Cardiac muscle cell (in vitro differentiated cells and primary cell): ENCODE measurements at places on chromosomes 7 and 10.

GRCh38 chr7:16098058-16098457 lies 323.3 kb downstream of the CRPPA start:
- peak; percentile 17 for DNase-seq

DNA sequence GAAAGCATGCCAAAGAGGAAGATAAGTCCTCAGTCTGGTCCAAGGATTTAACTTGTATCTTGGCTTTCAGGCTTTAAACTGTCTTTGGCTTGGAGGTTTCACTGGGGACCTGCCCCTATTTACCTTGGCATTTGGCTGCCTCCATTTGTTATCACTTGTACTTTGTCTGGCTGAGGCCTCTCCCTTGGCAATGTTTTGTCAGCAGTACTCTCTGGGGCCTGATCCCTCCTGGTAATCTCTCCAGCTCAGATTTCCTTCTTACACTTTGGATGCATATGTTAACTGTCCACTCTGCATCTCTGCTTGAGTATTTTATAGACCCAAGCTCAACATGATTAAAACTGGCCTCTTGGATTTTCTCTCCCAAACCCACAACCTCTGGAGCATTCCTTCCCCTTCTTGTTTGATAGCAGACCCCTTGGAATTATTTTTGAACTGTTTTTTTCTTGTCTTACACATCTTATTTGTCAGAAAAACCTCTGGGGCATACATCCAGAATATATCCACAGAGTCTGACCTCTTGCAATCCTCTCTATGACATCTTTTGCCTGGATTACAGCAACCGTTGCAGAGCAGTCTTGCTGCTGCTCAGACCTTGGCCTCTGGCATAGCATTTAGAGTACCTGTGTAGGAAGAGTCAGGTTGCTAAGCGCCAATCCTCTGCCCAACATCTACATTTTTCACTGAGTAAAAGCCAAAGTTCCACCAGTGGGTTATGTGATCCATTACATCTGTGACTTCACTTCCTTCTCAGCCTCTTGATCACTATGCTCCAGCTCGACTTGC lies 35.2 kb downstream of the ZNF487 start:
- DNase-seq = no peak

DNA sequence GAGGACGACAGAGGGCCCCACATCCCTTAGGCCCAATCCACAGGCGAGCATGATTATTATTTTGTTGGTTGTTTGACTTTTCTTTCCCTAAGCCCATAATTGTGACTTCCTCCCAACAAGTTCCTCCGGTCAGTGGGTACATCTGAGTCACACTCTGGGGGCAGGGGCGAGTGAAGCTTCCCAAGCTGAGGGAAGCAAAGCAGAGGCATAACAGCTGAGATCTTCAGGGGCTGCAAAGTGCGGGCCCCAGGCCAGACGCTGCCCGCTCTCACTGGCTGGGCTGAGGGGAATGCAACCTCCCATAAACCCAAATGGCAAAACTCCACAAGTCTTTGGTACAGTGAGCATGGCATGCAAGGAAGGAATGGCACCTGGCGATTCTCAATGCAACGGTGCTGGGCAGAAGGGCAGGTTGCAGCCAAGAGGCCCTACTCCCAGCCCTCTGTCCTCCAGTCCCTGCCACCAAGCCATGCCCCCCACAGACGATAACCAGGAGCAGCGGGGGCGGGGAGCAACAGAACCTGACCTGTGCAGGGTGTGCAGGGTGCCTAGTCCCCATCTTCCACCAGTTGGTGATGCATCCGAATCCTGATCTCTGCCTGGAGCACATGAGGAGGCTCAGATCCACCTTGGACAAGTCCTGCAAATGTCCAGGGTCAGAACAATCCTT lies 25.3 kb downstream of the TNS3 start:
- DNase-seq = no peak

- no peak for DNase-seq
Measured at GRCh38 chr10:93390306-93391090, 91.6 kb downstream of the MYOF start.

DNA sequence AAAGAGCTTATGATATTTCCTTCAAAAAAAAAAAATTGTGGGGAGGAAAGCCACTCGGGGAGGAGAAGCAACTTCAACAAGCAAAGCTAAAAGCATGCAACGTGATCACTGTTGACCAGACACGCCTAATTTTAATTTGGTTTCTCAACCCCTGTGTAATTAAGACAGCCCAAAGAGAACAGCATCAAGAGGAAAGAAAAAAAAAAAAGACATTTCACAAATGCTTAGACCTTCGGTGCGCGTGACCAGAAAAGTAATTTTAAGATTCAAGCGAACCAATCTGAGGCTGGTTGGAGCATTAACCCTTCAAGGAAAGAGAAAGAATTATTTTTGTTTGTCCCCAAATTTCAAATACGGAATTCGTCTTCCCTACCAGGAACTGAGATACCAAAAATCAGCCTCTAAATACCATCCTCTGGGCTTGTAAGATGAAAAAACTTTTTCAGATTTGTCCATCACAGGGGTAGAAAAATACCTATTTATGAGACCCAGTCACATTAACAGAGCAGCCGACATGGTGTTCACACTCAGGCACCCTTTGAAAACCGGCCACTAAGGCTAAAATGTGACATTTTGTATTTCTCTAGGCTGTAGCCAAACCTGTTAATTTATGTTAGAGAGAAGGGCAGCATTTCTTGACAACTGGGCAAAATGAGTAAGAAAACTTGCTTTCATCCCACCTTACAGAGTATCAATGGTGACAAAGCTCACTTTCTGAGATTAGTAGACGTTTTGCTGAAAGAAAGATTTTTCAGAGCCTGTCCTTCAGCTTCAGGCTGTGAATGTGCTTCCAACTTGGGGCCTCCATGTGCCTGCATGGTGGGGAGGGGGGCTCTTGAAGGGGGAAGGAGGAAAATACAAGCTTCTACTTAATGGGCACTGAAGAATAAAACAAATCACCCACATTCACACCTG lies 179.9 kb upstream of the KLF14 start:
- no peak for DNase-seq

DNA sequence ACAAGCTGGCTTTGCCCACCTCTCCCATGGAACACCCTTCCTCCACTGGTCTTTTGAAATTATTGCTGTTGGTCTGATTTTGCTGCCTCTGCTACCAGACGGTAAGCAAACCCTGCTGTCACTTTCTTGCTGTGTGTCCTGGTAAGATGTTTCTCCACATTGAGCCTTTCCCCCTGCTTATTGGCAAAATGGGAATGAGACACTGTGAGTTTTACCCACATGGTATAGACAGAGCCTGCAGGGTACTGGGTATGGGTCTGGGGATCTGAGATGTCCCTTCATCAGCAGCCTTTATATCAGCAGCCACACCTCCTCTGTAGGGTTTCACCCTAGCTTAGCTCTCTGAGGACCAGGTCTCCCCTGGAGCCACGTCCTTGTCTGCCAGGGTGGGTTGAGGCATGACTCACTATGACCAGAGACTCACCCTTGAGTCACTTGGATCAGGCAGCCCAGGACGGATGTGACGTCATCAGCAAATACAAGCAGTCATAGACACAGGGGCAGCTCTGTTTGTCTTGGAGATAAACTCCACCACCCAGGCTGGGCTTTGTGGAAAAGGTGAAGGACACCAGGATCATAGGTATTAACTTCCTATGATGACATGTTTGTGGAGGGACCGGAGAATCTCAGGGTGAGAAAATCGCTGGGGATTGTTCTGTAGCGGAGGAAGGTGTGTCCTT lies 17.9 kb upstream of the BAIAP2L1 start:
- no peak for DNase-seq

- DNase-seq = no peak
Measured at GRCh38 chr7:14821757-14822480, 80.6 kb downstream of the DGKB start.

- no peak for DNase-seq
Measured at GRCh38 chr7:88092676-88092999, 127.2 kb downstream of the SRI start.

DNA sequence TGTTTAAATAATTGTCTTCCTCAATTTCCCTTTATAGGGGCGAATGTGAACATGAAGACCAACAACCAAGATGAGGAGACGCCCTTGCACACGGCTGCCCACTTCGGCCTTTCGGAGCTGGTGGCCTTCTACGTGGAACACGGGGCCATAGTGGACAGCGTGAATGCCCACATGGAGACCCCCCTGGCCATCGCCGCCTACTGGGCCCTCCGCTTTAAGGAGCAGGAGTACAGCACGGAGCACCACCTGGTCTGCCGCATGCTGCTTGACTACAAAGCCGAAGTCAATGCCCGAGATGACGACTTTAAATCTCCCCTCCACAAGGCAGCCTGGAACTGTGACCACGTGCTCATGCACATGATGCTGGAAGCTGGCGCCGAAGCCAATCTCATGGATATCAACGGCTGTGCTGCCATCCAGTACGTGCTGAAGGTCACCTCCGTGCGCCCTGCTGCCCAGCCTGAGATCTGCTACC lies 42.1 kb downstream of the ASB4 start:
- no peak for DNase-seq

DNA sequence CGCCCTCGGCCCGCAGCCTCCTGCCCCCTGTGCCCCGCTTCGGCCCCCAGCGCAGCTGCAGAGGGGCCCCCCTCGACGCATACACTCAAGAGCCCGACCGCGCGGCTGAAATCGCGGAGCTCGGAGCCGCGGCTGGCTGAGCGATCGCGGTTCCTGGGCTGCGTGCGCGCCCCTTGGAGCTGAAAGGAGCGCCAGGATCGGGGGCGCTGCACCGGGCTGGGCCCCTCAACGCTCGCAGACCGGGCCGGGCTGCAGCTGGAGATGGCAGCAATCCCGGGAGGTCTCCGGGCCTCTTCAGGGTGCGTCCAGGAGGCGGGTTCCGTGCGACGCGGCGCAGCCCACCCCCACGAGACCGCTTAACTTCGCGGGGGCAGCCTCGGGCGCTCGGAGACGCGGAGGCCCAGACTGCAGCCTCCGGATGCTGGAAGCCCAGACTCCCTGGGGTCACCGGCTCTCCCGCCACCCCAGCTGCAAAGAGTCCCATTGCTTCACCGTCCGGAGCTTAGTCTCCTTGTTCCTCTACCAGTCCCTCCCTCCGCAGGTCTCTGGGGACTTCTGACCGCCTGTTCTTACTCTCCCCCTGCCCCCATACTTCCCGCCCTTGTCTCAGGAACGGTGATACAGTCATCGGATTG lies 73.0 kb upstream of the LRRC4 start:
- DNase-seq = no peak

GRCh38 chr10:128871671-128872231 lies 595.3 kb upstream of the MGMT start:
- DNase-seq = no peak

DNA sequence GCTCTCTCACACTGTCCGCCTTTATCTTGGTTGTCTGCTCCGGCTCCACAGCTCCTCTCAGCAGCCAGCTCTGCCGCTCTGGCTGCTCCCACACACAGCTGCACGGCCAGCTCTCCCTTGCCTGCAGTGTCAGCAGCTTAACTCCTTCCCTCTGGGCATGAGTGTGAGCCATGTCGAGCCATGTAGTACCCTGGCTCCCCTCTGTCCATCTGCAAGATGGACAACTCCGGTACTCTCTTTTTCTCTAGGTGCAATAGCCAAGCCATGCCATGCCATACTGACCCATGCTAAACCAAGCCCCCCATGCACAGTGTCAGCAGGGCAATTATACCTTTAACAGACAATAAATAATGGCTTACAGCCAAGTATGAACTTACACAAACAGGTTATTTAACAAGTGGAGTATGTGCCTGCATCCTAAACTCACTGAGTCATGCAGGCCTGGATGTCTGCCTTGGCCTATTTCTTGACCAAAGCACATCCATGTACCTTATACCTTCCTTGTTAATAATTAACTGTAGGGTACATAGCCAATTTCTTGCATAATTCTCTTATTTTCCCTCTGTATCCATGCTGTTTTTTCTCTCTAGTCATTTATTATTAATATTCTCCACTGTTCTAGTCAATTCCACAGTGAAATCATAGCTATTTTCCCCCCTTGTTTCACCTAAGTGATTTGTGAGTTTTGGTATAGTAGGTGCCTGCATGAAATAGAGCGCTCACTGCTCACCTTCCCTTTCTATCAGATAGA lies 170.9 kb downstream of the CDK14 start:
- DNase-seq = peak; percentile 78

DNA sequence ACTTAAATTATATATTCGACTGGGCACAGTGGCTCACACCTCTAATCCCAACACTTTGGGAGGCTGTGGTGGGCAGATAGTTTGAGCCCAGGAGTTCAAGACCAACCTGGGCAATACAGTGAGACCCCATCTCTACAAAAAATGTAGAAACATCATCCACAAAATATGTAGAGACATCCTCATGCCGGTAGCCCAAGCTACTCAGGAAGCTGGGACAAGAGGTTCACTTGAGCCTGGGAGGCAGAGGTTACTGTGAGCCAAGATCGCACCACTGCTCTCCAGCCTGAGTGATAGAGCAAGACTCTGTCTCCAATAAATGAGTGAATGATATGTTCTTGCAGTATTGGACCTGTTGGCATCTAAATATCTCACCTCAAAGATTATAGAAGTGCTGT lies 22.6 kb upstream of the TNS3 start:
- no peak for DNase-seq

DNA sequence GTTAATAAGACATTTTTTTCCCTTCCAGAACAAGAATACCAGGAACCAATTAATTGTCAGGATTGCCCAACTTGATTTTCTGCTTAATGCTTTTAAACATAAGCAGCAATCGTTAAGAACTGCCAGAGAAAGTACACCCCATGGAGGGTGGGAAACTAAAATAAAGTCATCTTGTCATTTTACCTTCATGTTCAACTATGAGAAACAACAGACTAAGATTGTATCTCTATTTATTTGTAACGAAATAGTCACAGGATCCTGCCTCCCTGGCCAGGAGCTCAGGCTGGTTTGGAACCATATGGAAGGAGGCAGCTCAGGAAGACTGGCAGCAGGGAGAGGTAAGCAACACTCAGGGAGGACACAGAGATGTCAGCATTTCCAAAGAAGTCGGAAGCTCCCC lies 129.6 kb downstream of the TNS3 start:
- DNase-seq = no peak

GRCh38 chr7:96045919-96046318 lies 273.6 kb downstream of the DYNC1I1 start:
- no peak for DNase-seq

DNA sequence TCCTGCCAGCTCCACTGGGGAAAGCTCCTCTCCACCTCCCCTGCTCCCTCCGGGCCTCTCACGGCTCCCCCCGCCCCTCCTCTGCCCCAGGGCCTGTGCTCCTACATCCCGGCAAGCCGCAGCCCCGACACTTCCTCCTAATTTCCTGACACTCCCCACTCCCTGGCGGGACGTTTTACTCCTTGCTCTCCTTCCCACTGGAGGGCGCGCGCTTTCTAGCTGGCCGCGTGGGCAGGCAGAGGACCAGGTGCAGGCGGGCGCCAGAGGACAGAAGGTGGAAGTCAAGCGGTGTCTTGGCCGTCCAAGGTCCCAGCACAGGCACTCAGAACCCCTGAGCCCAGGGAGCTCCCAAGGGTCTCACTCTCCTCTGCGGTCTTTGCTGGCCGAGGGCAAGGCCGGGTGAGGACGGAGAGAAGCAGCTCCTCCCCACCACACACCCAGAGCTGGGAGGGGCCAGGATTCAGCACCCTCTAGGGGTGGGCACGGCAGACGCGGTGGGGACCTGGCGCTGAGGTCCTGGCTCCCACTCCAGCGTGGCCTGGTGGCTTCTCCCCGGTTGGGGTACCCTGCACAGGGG lies 19.1 kb downstream of the ADAM8 start:
- DNase-seq = peak; percentile 46
